H1 (cell line): ENCODE measurements at places on chromosomes 2 and 18. TPM values are rescaled to one million over a fixed set of nuclear protein-coding genes. Genes with fewer than 3 reads are reported as not detected.

GRCh38 chr2:170122883-170123547, 54.9 kb upstream of the MYO3B start:
- H3K4me1 ChIP-seq, result no peaks in the 10 kb centered on the region
- no peaks in the 10 kb centered on the region for H3K36me3 ChIP-seq
- no peak overlapping the region for H3K27ac ChIP-seq

Gene AFG3L2
- polyA plus RNA-seq, result 27.0 and 29.7 TPM in 2 replicates

DNA sequence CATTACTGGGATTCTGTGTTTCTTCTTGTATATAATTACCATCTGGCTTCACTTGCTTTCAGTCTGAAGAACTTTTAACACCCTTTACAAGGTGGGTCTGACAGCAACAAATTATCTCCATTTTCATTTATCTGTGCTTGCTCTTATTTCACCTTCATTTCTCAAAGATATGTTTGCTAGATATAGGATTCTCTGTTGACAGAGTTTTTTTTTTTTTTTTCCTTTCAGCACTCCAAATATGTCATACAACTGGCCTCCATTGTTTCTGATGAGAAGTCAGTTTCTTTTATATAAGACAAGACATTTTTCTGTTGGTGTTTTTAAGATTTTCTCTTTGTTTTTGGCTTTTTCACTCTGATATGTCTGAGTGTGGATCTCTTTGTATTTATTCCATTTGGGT, 59.3 kb upstream of the TACR1 start:
- H3K4me3 ChIP-seq, result no peak overlapping the region
- no peaks in the 10 kb centered on the region for H3K27me3 ChIP-seq
- no peak for DNase-seq
- no peaks in the 10 kb centered on the region for H3K4me1 ChIP-seq
- H3K27ac ChIP-seq, result no peak overlapping the region
- no peaks in the 10 kb centered on the region for H3K36me3 ChIP-seq

Gene CIDEA
- polyA plus RNA-seq, result 0.06 TPM in 1 of 2 replicates, not detected in the other

DNA sequence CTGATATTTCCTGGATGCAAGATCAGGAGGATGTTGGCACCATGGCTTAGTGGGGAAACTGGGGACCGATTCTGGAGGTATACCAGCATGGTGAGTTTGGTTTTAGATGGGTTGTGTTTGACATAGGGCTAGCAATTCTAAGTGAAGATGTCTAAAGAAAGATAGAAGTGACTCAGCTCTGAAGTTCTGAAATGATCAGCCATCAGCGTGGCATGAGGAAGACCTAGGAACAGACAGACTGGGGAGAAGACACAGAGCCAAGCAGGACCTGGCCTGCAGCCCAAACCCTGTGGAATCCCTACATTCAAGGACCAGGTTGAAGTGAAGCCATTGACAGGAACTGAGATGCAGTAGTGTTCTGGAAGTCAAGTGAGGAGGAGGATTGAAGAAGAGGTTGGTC, 39.8 kb downstream of the HRH4 start:
- DNase-seq, result no peak
- H3K4me1 ChIP-seq, result no peaks in the 10 kb centered on the region
- no peaks in the 10 kb centered on the region for H3K27me3 ChIP-seq

Gene USP37
- 1.9 and 3.8 TPM in 2 replicates for polyA plus RNA-seq

- H3K27ac ChIP-seq, result no peak overlapping the region
- H3K27me3 ChIP-seq, result no peaks in the 10 kb centered on the region
- no peak overlapping the region for H3K4me3 ChIP-seq
- no peaks in the 10 kb centered on the region for H3K36me3 ChIP-seq
Measured at GRCh38 chr2:45945302-45945717, 293.8 kb downstream of the PRKCE start.

- H3K27ac ChIP-seq, result no peak overlapping the region
- DNase-seq, result no peak
- no peaks in the 10 kb centered on the region for H3K27me3 ChIP-seq
- no peaks in the 10 kb centered on the region for H3K4me1 ChIP-seq
Measured at GRCh38 chr18:77397056-77397455, 147.4 kb downstream of the GALR1 start.

DNA sequence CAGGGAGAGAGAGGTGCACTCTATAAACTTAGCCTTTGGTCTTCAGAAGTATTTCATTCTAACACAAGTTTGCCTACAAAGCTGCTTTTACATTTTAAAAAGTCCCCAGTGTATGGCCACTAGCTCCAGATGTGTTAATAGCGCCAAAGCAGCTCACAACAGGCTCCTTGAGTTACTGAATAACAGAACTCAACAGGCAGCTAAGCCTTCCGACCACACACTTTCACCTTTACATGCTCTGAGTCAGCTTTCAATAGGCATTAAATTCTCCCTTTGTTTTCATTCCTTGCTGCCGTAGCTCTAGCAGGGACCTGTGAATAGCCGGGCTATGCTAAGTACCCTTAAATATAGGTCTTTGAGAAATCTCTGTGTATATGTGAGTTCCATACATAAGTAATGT, 262.8 kb upstream of the PARD3B start:
- H3K4me3 ChIP-seq, result no peak overlapping the region
- 0 out of 2 replicates have a peak overlapping the region, but pooled peaks have one; percentile 47 for H3K27ac ChIP-seq
- H3K36me3 ChIP-seq, result no peaks in the 10 kb centered on the region
- H3K4me1 ChIP-seq, result peaks cover 13% of the 10 kb centered on the region; the same call in 1 of the 2 replicates
- DNase-seq, result peak; percentile 66

- H3K36me3 ChIP-seq, result no peaks in the 10 kb centered on the region
- no peak for DNase-seq
- peaks cover 3% of the 10 kb centered on the region; the same call in 1 of the 2 replicates for H3K27me3 ChIP-seq
- no peaks in the 10 kb centered on the region; the same call in 1 of the 2 replicates for H3K4me1 ChIP-seq
Measured at GRCh38 chr2:70954886-70955285, 19.2 kb downstream of the ATP6V1B1 start.

Gene CKAP2L
- 1.6 and 2.5 TPM in 2 replicates for polyA plus RNA-seq

Gene LOXHD1
- polyA plus RNA-seq, result 0.02 and 0.03 TPM in 2 replicates
